ENCODE measurements at places on chromosomes 3 and 15.

- DNase-seq, result no peak
Measured at GRCh38 chr3:46017720-46018119, 9.6 kb downstream of the XCR1 start.

DNA sequence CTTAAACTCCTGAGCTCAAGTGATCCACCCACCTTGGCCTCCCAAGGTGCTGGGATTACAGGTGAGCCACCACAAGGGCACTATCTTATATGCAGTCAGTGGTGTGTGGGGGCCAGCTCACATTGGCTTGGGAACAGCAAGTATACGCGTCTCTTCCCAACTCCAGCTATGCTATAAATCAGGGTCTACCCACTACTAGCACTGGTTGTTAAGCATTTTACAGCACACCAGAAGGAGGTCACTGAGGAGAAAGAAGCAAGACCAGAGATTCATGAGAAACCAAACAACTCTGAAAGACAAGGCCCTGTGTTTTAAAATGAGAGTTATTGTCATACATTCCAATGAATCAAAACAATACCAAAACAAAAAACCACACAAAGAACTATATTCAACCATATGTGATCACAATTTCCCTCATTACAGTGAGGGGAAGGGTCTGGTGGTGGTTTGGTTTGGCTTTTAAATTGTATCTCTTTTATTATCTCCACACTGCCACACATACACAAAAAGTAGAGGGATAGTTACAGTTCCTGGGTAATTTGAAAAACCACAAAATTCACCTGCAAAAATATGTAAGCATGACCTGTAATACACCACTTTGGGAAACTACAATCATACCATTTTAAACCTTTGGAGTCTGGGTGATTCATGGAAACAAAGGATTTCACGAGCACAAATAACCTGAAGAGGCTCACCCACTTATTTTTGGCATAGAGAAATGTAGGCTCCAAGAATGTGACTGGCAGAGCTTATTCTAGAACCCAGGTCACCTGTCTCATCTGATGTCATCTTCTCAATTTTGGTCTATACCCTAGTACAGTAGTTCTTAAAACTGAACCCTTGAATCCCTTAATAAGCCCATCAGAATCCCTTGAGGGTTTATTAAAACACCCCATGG is 5.2 kb downstream of the MAGI1 start:
- no peak for DNase-seq

DNA sequence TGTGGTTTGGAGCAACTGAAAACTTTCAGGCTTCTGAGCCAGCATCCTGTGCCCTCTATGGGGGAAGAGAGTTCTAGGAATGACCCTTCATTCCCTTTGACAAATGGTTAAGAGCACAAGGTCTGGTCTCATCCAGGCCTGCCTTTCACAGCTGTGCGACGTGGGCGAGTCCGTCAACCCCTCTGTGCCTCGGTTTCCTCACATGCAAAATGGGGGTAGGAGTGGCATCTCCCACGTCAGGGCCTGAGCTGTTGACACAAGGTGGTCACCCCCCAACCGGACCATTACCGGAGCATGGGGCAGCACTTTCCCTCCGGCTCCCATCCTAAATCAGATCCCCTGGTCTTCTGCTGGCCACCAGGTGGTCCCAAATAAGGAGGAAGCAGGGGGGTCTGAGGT is 70.4 kb downstream of the ATP2B2 start:
- DNase-seq, result no peak

- DNase-seq, result no peak
Measured at GRCh38 chr3:133489466-133490085, 83.9 kb upstream of the CDV3 start.

GRCh38 chr15:66566963-66567531 is 1.2 kb upstream of the LCTL start:
- no peak for DNase-seq
